Stimulated activated CD4-positive, alpha-beta T cell treated with anti-CD3 and anti-CD28 coated beads, Interleukin-12 subunit alpha, Interleukin-12 subunit beta, amount 100 ng/mL, for 24 hours (primary cell): ENCODE measurements at places on chromosomes 6 and 20.

DNA sequence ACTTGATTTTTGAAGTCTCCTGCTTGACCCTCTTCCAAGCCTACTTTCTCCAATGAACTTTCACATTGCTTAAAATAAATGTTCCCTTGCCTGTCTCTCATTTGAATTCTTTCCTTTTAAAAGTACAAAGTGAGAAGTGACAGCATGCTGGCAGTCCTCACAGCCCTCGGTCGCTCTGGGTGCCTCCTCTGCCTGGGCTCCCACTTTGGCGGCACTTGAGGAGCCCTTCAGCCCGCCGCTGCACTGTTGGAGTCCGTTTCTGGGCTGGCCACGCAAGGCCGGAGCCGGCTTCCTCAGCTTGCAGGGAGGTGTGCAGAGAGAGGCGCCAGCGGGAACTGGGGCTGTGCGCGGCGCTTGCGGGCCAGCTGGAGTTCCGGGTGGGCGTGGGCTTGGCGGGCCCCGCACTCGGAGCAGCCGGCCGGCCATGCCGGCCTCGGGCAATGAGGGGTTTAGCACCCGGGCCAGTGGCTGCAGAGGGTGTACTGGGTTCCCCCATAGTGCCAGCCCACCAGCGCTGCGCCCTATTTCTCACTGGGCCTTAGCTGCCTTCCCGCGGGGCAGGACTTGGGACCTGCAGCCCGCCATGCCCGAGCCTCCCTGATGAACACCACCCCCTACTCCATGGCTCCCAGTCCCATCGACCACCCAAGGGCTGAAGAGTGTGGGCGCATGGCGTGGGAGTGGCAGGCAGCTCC is 31.9 kb downstream of the SERPINB6 start:
- no peak for DNase-seq

GRCh38 chr20:50563133-50563944 is 53.2 kb downstream of the PTPN1 start:
- DNase-seq, result no peak

- DNase-seq, result no peak
Observed at GRCh38 chr20:40676491-40677269, 12.4 kb downstream of the MAFB start.

- DNase-seq, result no peak
Observed at GRCh38 chr20:25220021-25220730, 24.7 kb downstream of the ENTPD6 start.

- DNase-seq, result no peak
Observed at GRCh38 chr6:133788556-133788955, 100.4 kb upstream of the TCF21 start.

- DNase-seq, result no peak
Observed at GRCh38 chr6:78623554-78623953, 243.8 kb upstream of the IRAK1BP1 start.

DNA sequence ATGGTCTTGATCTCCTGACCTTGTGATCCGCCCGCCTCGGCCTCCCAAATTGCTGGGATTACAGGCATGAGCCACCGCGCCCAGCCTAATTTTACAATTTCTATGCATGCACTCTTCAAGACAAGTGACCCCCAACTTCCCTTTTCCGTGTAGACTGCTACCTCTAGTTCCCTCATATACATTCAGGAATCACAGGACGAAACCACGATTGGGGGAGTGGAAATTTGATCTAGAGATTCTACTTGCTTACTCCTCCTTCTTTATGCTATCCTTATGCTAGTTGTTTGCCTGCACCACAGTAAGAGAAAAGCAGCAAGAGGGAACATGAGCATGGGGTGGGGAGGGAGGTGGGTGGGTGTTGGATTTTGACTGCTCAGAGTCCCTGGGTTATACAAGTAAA is 34.9 kb downstream of the OSTM1 start:
- DNase-seq, result no peak

- no peak for DNase-seq
Observed at GRCh38 chr6:148578489-148578814, 168.4 kb upstream of the UST start.

- no peak for DNase-seq
Observed at GRCh38 chr20:11261533-11262000, 587.8 kb upstream of the JAG1 start.

DNA sequence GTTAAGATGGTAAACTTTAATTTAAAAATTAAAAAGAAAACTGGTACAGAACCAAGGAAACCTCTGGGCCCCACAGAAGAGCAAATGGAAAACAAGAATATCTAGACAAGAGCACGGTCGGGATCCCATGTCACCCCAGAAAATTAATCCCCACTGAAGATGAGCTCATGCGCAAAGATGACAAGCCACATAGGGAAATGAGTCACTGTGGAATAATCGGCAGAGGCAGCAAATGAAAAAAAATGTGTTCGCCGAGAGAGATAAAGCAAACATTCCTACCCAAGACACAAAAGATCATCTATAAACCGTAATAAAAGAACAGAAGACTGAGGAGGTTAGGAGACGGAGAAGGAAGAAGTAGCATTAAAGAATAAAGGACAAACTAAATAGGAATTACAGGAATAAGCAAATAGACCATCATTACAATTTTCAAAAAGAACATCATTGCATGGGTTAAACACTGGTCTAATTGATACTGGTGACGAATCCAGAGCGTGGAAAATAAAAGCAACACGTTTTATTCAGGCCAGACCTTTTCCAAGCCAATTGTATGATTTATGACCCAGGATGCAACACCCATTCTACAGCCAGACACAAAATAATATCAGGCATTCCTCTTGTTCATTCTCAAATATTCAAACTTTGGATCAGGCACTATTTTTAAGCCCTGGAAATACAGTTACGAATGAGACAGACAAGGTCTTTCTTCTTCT is 138.0 kb upstream of the ARID1B start:
- no peak for DNase-seq

DNA sequence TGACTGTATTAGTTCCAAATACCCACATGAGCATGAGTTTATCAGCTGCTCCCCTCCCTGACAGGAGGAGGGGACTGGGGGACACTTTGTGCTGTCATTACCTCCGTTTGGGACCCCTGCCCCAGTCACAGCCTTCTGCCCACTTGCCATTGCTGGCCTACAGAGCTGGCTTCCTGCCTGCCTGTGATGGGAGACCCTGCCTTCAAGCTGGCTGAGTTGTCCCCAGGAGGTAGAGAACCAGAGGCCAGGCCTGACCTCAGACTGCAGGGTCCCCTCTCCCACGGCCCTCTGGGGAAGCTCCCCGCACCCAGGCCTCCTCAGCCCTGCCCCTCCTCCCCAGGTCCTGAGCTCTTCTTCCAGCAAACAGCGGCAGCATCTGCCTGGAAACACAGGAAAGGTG is 105.5 kb downstream of the JPH2 start:
- no peak for DNase-seq

DNA sequence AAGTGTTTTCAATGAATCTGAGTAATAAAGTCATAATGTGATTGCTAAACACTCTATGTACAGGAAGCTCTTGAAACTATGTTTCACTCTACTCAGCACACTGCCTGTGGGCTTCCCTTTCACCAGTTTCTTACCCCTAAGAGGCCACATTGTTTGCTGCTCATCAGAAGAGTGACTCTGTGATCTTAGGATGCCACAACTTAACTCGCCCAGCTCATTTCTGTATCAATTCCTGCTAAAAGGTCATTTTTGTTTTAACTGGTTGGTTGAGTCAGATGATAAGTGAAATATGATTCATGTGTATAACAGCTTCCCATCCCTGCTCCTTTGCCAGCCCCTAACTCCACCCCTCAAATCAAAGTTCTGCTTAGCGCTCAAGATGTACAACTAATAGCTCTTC is 9.8 kb upstream of the NDUFAF4 start:
- DNase-seq, result peak; percentile 8

DNA sequence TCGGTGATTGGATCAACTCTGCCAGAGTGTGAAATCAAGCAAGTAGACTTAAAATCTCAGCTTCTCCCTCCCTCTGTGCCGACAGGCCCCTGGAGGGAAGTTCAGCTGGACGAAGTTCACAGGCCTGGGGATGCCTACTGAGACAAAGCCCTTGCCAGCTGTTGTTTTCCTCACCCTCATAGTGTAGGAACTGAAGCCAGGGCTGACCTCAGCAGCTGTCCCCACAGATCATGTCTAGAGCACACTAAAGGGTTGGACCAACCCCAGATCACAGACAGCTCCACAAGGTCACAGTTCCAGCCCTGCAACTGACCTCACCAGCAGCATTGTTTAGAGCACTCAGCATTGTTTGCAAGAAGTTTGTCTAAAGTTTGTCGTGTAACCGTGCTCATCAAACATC is 261.9 kb upstream of the ECI2 start:
- DNase-seq, result no peak

GRCh38 chr20:15100506-15101160 is 763.2 kb upstream of the FLRT3 start:
- no peak for DNase-seq

- DNase-seq, result no peak
Observed at GRCh38 chr6:6230286-6230685, 90.2 kb downstream of the F13A1 start.
